ENCODE measurements at places on chromosomes 7 and 10.

GRCh38 chr7:105580022-105580740 lies 1.1 kb downstream of the EFCAB10 start:
- no peak for DNase-seq

DNA sequence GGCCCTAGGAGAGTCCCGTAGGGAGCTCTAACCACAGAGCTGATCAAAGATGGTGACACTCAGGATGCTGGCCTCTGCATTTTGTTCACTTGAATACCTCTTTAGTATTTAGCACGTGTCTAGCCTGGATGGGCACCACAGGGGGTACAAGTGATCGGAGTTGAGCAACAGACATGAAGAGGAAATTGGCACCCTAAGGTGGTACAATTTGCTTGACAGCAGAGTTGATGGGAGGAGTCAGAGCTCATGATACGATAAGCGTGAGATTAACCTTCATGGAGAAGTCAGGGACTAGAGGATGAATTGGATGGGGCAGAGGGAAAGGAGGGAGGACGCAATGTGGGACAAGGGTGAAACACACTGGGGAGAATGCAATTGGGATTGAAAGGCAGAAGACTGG lies 9.9 kb upstream of the ZNF212 start:
- DNase-seq = no peak

DNA sequence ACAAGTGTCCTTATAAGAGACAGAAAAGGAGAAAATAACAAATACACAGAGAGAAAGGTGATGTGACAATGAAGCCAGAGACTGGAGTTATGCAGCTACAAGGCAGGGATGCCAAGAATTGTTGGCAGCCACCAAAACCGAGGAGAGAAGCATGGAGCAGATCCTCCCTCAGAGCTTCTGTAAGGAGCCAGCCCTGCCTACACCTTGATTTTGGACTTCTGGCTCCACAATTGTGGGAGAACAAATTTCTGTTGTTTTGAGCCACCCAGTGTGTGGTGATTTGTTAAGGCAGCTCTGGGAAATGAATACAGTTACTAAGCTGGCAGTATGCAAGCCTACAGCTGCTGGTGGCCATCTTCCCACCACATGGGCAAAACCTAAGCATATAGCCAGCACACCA lies 163.6 kb downstream of the GRM8 start:
- DNase-seq = no peak

DNA sequence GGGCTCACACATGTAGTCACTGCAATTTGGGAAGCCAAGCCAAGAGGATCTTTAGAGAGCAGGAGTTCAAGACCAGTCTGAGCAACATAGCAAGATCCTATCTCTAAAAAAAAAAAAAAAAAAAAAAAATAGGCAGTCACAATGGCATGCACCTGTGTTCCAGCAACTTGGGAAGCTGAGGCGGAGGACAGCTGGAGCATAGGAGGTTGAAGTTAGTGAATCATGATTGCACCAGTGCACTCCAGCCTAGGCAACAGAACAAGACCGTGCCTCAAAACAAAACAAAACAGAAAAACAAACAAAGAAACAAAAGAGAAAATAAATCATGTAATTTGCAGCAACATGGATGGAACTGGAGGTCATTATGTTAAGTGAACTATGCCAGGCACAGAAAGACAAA lies 33.6 kb upstream of the BICC1 start:
- no peak for DNase-seq

DNA sequence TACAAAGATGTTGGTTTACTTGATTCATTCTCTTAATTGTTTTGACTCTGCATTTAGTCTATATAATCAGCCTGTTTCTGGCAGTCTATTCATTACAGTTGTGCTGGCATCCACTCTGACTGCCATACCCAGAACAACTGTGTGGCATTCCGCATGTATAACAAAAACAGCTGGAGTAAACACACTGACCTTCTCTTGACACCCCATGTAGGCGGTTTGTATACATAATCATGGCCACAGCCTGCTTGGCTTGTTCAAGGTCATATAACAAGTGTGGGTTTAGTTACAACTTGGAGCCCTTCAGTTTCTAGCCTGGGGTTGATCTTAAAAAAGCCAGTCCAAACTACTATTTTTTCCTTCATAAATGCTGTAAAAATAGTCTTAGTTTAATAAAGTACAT lies 70.9 kb downstream of the MBL2 start:
- DNase-seq = no peak

DNA sequence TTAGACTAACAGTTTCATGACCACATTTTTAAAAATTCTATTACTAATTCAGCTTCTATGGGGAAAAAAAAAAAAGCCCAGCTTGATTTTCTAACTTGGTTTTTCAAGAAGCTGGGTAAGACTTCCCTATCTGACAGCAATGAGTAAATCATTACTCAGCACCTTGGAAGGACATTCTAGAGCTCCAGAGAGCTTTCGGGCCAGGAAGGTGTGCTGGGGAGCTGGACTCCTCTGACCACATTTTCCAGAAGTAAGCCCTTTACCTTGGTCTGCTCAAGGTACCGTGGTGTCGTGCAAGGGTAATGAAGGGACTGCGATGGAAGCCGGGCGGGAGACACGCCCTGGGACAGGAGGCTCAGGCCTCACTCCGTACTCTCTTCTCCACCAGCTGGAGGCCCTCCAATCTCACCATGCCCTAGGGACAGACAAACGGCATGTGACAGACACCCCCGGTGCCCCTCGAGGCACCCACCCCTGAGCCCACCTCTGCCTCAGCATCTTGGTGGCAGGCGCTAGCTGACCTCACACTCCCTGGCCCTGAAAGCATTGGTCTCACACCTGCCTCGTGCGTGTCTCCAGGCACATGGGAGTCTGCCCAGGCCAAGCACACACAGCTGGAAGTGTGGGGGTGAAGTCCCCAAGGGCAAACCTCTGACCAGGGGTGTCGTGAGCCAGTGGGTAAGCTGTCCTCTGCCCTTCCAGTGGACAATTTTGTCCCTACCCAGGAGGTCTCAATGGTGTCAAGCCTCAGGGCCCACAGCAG lies 152.1 kb downstream of the OAT start:
- DNase-seq = no peak

- no peak for DNase-seq
These were observed 261.3 kb upstream of the AUTS2 start for GRCh38 chr7:69336976-69337375.

All from stimulated activated CD8-positive, alpha-beta memory T cell treated with anti-CD3 and anti-CD28 coated beads, Interleukin-4, amount 100 ng/mL, for 24 hours (primary cell).